Fibroblast of skin of right quadriceps (primary cell): ENCODE measurements at places on chromosomes 5 and 9.

DNA sequence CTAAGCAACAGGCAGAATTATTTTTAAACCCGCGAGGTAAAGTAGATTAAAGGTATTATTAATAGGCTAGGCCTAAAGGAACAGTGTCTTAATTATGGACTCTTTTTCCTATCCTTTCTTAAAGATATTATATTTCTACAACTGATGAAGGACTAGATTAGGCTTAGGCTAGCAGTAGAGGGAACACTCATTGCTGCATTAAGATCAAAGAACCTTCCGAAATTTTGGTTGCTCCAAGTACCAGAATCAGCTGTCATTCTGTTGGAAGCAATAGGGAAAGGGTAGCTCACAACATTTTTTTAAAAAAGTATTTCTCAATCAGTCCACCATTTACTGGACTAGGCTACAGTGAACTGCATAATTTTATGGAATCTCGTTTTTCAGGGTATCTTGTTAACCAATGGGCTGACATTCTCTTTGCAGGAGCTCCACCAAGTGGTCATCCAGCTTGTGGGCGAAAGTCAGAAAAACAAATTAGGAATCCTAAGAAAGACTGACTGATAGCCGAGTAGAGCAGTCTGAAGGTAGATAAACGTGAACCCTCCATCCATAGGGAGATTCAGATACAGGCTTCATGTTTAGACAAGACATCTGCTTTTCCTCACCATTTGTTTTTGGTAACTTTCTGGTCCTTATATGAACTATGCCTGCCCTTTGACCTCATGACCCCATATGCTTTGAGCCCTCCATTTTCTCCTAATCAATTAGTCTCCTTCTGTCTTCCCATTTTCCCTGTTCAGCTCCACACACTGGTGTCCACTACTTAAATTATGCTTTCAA lies 103.6 kb upstream of the CHD1 start:
- peak; percentile 70 for DNase-seq

DNA sequence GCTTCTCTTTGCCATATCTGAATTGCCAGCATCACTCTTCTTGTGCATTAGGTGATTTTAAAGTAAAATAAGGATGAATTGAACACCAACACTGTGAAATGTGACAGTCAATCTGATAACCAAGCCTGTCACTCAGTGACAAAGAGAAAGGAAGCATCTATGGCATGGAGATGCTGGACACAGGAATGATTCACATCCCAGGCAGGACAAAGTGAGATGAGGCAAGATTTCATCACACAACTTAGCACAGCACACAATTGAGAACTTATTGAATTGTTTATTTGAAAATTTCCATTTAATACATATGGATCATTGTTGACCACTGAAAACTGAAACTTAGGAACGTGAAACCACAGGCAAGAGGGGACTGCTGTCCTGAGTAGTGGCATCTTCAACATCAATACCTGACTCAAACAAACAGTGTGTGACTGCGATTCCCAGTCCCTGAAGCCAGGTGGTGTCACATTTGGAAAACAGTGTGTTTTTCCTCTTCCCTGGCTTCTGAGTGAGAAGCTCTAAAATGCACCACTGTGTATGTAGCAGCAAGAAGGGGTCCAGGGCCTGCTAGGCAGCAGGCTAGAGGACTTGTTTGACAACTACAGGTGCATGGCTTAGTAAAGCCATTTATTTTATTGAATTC lies 10.7 kb downstream of the GAPT start:
- peak; percentile 3 for DNase-seq

DNA sequence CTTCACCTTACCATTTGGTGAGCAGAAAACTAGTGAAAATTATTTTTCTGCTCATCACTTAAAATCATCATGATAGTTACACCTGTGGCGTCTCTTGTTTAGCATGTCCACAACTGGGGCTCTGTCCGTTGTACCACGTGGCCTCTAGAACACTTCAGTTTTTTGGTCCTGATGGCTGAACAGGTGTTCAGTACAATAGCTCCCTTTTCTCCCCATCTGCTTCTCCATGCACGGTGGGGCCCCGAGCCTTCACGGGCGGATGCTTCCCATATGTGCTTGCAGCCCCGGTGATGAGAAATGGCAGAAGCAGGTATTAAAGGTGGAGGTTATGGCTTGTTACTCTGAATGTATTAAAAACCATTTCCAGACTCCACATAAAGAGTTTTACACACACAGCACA lies 304.1 kb downstream of the CWC27 start:
- DNase-seq, result no peak

DNA sequence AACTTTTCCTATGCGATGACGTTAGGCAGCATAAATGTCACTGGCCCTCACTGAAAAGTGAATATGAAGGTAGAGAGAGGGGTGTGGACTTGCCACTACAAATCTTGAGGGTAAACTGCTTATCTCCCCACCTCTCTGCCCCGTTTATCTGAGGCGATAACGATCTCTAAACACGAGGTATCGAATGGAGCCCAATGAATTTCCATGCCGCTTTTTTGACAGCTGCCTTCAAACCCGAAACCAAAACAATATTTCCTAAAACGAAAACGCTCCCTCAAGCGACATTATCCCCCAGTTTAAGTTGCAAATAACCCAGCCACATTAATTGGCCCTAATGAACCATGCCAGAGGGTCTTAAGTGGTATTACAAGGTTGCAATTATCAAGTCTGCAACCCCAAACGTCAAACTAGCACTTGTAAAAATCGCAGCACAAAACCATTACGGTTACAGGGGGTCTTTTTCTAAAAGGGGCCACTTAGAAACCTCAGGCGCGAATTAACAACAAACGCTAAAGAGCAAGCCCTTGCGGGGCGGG lies 1.4 kb downstream of the NR3C1 start:
- no peak for DNase-seq

DNA sequence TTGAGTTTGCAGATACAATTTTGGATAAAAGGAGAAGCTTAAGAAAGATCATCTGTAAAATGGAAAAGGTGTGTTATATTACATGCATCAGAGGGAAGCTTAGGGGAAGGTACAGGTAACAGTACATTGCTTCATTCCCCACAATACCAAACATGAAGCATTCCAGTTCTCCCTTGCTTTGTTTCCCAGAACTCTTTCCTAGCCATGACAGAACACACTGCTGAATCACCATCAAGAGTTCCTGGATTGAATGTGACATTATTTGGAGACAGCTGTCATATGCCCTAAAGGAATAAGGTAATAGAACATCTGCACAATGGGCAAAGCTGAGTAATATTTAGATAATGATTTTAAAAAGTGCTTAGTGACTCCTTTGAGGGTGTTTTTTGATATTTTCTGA lies 303.5 kb upstream of the ST8SIA4 start:
- no peak for DNase-seq

GRCh38 chr5:96175090-96175489 lies 213.4 kb upstream of the ELL2 start:
- no peak for DNase-seq

GRCh38 chr5:134148316-134148715 lies 28.4 kb downstream of the SKP1 start:
- no peak for DNase-seq

GRCh38 chr5:170738840-170739239 lies 44.7 kb upstream of the GABRP start:
- no peak for DNase-seq
